ENCODE measurements at places on chromosomes 3 and 15.
A peak's percentile ranks its signal among the peaks of the same experiment; 100 is the strongest.

DNA sequence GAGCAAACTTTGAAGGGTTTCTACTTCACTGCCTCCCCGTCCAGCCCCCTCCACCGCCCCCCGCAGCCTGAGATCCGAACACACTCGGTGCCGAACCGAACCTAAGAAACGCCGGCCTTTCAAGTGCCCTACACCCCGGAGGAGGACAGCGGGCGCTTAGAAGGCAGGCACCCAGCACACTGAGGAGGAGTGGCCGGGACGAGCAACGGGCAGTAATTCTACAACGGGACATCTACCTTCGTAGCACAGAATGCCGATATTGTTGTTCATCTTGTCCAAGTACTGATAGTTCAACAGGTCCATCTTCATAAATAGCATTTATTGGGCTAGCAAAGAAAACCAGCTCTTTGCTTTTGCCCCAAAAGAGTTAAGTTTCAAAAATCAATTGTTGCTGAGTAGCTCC, 513 bp downstream of the VGLL4 start:
- DNase-seq: peak; percentile 50

- DNase-seq: peak; percentile 48
Observed at GRCh38 chr3:64316971-64317370, 91.7 kb upstream of the PRICKLE2 start.

DNA sequence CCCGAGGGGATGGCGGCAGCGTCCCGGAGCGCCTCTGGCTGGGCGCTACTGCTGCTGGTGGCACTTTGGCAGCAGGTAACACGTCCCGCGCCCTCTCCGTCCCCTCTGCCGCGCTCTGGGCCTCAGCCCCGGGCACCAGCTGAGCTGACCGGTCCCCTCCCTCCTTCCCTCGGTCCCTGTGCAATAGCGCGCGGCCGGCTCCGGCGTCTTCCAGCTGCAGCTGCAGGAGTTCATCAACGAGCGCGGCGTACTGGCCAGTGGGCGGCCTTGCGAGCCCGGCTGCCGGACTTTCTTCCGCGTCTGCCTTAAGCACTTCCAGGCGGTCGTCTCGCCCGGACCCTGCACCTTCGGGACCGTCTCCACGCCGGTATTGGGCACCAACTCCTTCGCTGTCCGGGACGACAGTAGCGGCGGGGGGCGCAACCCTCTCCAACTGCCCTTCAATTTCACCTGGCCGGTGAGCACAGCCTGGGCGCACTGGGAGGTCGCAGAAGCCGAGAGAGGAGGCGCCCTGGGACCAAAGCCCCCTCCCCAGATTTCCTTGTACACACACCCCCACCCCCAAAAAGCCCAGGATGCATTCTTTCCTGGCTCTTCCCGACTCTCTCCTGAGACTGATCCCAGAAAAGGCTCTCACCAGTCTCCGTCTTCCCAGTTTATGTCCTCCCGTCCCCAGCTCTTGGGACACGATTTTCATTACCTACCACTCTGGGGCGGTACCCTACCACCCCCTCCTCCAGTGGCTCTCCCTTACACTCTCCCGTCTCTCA, 705 bp downstream of the DLL4 start:
- DNase-seq: peak; percentile 67

DNA sequence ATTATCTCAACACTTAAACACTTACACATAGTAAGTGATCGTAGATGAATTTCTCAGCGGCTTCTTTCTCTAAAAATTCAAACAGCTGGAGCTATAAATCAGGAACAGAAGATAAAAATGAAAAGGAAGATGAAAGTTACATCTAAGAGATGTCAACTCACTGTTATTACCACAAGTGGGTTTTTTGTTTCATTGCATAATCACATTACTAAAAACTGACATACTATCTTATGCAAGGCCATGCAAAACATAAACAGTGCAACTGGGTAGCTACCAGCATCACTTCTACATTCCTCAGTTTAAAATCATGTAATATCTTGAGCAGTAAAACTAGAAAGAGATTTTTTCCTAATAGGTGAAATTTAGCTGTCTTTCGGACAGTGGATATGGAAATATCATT, 14.9 kb downstream of the MINDY4B start:
- peak; percentile 22 for DNase-seq

DNA sequence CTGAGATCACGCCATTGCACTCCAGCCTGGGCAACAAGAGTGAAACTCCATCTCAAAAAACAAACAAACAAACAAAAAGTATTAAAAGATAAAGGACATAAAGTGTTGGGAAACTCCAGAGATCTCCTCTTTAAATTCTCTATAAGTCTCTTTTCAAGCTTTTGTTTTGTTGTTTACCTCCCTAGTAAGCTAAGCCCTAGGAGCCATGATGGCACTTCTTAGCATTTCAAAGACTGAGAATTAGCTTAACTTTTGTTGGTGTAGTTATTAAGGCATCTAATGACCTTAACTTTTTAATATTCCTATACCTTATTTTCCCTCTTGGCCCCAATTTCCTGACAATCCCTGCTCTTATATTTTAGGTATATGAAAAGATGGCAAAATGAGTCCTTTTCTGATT, 157.3 kb downstream of the ZNF609 start:
- no peak for DNase-seq

DNA sequence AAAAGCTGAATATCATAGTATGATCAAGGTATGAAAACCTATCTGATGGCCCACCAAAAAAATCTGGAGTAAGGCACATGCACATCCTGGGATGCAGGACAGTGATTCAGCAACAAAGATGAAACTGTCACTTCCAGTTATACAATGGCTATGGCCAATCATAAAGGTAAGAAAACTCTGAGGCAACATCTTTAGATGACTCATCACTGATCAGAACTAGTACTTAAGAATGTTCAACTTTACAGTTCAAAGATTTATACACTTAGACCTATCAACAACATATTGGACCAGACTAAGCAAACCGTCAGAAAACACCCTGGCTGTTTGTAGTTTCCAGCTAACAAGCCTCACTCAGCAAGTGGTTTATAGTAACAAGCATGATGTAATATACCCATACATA, 21.3 kb upstream of the PLCH1 start:
- DNase-seq: peak; percentile 34

DNA sequence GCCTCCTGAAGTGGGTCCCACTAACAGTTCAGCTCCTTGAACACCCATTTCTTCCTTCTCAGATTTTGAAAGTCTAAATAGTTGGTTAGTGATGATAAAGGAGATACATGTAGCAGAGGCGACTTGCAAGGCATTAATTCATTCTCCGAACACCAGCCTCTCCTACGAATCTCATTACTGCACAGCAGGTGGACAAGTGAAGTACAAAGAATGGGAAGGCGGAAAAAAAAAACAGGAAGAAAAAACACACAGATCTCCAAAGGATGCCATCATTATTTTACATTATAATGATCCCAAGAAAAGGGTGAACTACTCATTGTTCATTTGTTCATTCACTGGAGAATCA, 276.5 kb downstream of the MAGI1 start:
- no peak for DNase-seq

DNA sequence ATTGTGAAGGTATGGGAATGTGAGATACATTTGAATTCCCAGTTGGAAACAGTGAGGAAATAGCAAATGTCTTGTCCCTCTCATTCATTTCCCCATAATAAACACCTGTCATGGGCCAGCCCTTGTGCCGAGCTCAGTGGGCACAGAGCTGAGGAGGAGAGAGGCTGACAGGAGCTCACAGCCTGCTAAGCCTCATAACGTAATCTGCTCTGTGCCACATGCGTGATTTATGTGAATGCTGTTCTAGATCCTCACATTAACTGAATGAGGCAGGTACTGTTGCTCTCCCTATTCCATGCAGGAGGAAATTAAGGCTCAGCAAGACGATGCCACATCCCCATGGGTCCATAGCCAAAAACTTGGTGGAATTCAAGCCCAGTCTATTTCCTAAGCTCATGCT, 35.2 kb upstream of the RHO start:
- DNase-seq: no peak

DNA sequence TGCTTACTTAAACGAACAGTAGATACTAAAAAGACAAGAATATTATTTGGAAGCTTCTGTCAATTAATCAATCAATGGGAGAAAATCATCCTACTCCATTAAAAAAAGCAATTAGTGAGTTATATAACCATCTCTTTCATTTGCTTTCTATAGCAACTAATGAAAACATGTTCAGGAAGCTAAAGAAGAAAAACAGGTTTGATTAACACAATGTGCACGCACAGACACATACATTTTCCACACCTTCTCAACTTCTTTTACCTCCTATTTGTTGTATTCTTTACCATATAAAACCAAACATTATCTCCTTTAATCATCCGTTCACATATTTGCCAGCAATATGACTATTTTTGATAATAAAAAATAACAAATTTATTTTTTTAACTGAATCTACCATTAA, 111.3 kb downstream of the GBE1 start:
- no peak for DNase-seq

- no peak for DNase-seq
Observed at GRCh38 chr3:86244905-86245304, 746.0 kb downstream of the VGLL3 start.

DNA sequence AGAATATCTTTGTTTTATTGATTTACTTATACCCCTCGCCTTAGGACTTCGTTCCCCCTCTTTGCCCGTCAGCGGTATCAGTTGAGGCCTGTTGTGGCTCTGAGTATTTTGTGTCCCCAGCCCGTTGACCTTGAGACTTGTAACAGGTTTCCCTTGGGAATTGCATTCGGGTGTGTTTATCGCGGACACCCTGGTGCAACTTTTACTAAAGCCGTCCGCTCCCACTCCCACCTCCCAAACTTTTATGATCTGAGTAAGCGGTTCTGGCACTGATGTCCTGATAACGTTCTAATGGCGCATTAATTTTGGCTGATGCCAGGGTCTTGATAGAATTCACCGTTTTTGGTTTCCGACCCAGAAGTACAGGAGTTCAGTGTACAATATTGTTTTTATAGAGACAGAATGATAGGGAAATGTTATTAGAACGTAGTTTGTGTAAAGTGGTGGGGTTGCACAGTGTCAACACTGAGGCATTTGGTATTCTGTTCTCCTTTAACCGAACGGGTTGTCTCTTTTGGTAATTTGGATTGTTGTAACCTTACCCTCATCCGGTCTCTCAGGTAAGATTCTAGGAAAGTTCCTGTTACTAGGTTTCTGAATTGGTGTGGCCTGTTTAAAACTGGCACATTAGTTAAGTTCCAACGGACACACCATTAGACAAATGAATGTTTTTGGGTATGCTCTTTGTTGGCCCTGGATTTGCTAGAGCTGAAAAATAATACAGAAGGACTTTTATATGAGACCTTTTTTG, 47.8 kb downstream of the OIP5 start:
- peak; percentile 3 for DNase-seq

DNA sequence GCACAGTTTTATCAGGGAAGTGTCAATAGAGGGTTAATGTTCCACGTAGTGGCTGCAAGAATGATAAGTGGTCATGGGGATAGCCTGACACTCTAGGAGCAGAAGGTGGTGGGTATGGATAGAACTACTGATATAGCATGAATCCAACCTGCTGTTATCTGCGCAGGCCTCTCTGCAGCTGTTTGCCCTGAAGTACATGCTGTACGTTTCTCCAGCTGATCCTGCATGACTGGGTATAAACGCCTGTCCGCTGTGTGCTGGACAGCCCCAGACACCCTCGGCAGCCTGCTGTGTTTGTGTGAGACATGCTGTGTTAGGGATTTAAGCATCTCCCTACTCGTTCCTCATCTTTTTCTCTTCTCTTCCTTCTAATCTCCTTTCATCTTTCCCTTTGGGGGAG, 87.1 kb downstream of the LPP start:
- DNase-seq: peak; percentile 39

GRCh38 chr3:33914731-33915379, 116.4 kb downstream of the PDCD6IP start:
- DNase-seq: no peak

GRCh38 chr15:32994810-32995424, 199.6 kb downstream of the FMN1 start:
- DNase-seq: peak; percentile 67

- no peak for DNase-seq
Observed at GRCh38 chr15:30865257-30865656, 38.5 kb upstream of the FAN1 start.

- no peak for DNase-seq
Observed at GRCh38 chr3:186974824-186975313, 44.5 kb downstream of the ST6GAL1 start.

- no peak for DNase-seq
Observed at GRCh38 chr15:52115598-52116427, 3.2 kb upstream of the BCL2L10 start.

GRCh38 chr3:134743006-134743405, 52.1 kb upstream of the EPHB1 start:
- no peak for DNase-seq

GRCh38 chr3:60755094-60755493, 496.2 kb downstream of the FHIT start:
- DNase-seq: no peak

All from HCEC 1CT (cell line).